ENCODE measurements at places on chromosomes 3 and 15.

DNA sequence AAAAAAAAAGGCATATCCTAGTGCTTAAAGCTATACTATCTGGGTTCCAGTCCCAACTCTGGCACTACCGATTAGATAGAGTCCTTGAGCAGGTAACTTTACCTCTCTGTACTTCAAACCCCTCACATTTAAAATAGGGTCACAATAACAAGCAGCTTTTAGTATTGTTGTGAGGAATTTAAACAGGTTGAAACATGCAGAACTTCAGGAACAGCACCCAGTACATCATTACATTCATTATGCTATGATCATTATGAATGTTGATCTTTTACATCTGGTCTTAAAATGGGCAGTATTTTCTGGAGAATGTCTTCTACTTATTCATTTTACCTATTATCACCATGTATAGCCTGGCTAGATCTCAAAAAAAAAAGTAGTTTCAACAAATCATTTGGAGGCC, 176.1 kb upstream of the CCDC54 start:
- DNase-seq, result no peak

- DNase-seq, result no peak
Measured at GRCh38 chr3:126618021-126618420, 36.9 kb downstream of the TXNRD3 start.

DNA sequence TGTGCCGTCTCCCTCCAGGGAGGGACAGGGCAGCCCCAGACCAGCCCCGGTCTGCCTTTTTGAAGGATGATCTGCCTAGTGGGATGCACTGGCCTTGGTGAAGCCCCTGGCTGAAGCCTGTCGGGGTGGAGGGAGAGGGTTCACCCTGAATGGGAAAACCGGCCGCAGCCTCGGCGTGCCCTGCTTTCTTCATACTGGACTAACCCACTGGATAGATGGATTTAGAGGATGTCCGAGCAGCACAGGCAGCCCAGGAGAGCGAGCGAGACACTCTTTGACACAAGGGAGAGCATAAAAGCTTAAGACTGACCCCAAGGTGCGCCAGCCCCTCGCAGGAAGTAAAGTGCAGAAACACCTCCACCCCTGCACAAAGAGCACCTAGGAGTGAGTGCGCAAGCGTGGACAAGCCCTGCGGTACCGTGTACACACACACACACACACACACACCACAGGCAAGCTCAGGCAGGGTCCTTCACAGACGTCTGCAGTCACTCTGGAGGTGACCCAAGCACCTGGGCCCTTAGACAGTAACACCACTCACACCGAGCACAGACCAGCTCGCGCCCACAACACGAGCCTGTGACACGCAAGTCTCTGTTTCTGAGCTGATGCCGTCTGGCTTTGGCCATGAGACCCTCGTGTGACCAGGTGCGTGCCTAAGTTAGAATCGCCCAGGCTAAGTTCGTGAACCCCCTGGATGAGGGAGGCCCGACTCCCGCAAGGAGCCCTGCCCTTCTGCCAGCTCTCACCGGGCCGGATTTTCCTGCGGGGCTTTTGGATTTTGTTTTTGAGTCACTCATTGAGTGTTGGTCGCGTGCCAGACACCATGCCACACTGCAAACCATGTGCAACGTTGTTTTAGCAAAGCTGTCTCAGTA, 11.3 kb downstream of the SEMA4B start:
- no peak for DNase-seq

DNA sequence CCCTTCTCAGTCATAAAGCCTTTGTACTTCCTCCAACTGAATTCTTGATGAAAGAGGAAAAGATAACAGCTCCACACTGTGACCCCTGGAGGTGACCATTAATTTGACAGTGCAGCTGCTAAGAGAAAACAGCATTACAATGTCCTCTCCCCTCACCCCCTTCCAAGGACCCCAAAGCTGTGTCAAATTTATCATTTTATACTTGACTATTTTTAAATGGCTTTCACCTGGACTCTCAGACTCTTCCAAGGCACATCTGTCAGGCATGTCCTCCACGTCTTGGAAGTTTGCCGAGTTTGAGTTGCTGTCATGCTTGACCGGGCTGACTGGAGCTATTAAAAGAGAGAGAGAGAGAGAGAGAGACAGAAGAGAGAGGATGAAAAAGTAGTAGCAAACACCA, 236.5 kb downstream of the WDR72 start:
- DNase-seq, result peak; percentile 24

DNA sequence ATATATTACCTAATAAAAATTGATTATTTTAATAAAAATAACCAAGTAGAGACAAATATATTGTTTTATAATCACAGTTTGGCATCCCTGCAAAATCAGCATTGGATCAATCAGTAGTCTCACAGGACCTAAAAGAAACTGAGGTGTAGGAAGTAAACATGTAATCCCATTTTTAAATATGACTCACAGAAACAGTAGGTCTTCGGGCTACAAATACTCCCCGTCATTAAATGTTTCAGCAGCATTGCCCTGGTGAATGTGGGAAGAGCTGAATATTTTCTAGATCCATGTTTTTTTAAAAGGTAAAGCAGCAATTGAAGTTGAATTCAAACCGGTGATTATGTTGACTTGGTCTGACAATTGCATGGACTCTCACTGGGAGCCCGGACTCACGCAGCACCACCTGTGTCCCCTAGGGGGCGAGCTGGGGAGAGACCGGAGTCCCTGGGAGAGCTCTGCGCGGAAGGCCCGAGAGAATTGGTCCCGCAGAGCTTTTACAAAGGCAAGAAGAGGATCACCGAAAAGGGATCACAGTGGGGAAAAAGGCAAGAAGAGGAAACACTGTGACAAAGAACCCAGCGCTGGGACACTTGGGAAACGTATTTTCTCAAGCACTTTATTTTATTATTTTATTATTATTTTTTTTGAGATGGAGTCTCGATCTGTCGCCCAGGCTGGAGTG, 17.2 kb upstream of the USP3 start:
- peak; percentile 78 for DNase-seq

DNA sequence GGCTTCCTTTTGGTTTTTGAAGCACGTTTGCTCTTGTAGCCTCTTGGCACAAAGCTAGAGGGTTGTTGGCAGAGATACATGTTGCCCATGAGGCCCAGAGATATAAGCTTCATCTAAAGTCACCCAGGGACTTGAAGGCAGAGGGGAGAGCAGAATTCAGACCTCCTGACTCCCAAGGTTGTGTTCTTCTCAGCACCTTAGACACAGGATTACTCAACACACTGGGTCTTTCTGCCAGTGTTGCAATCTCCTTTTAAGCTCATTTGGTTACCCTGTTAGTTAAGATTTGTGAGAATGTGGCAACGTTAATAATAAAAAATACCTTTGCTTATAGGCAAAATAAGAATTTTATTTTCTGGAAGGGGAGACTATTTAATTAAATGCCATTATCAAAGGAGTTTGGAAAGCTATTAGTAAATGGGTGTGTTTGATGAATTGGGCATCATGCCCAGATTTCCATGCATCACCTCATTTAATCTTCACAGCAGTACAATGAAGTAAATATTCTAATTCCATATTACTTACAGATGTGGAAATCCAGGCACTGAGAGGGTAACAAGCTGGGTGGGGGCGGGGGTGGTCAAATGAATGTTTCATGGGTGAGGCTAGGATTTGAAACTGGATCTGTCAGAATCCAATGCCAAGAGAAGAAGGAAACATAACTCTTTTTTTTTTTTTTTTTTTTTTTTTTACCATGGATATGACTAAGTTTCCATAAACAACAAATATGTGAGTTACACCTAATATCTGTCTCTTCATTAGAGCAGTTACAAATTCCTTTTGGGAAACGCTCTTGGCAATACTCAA, 183.3 kb downstream of the NR1D2 start:
- peak; percentile 33 for DNase-seq

GRCh38 chr15:82798104-82798503, 7.8 kb downstream of the FSD2 start:
- no peak for DNase-seq

GRCh38 chr3:113002037-113002436, 11.3 kb downstream of the GTPBP8 start:
- no peak for DNase-seq

DNA sequence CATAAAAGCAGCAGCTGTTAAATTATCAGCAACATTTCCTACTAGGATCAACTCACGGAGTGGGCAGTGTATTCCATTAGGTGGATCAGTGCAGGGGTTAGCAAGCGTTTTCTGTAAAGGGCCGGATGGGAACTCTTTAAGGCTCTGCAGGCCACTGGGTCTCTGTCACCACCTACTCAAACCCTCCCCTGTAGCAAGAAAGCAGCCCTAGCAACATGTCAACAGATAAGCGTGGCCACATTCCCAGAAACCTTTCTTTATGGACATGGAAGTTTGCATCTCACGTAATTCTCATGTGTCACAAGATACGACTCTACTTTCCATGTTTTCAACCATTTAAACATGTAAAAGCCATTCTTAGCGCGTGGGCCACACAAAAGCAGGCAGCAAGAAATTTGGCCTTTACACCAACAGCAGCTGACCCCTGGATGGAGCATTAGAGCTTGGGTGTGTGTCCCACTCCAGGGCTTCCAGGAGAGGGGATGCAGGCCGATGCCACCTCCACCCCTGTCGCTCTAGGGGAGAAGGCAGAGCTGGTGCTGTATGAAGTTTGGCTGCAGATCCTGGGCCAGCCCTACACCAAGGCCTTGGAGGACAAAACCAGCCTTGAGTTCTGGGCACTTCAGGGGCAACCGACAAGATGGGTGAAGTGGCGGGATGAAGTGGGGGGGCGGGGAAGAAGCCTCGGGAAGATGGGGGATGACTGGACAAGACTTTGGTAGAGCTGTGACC, 48.2 kb upstream of the CSPG4 start:
- DNase-seq, result no peak

- DNase-seq, result no peak
Measured at GRCh38 chr3:9782770-9783169, 9.5 kb downstream of the TADA3 start.

DNA sequence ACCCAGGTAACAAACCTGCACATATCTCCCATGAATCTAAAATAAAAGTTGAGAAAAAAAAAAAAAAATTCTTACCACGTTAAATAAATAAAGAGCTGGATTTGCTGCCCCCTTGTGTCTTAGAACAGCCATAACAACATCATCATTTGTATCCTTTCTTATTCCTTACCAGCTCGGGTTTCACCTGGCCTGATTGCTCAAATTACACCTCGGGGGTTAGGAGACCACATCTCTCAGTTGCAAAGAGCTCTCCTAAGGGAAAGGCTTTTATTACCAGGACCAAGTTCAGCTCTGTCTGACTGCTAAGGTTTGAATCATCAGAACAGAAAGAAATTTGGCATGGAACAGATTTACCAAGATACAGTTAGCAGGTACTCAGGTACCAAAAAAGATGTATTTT, 25.8 kb upstream of the RPL39L start:
- no peak for DNase-seq

GRCh38 chr3:146972726-146973125, 367.6 kb upstream of the PLSCR5 start:
- DNase-seq, result no peak

- DNase-seq, result no peak
Measured at GRCh38 chr3:43885908-43886618, 195.3 kb downstream of the ABHD5 start.

DNA sequence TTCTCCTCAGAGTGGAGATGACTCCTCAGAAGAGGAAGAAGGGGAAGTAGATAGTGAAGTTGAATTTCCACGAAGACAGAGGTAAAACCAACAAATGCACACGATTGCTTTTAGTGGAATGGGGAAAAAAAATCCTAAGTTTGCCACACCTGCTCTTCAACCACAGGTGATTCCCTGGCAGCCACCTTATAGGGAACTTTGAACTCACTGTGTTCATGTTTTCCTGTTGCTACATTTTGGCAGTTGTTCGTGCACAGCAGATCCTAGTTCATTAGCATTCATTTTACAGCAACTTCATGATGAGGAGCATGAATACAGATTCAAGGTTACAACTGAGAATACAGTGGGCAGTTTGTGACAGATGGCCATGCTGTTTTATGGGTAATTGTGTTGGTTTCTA, 21.5 kb downstream of the TMEM41A start:
- no peak for DNase-seq

GRCh38 chr3:114464548-114464947, 170.7 kb downstream of the TIGIT start:
- no peak for DNase-seq

- DNase-seq, result peak; percentile 26
Measured at GRCh38 chr3:157786211-157786610, 283.0 kb upstream of the VEPH1 start.

GRCh38 chr15:53658255-53658654, 101.2 kb downstream of the WDR72 start:
- no peak for DNase-seq

GRCh38 chr15:66942649-66943390, 122.6 kb upstream of the SMAD3 start:
- no peak for DNase-seq

- no peak for DNase-seq
Measured at GRCh38 chr3:71511446-71511845, 72.1 kb downstream of the FOXP1 start.

- no peak for DNase-seq
Measured at GRCh38 chr3:153973722-153974265, 147.4 kb upstream of the ARHGEF26 start.

DNA sequence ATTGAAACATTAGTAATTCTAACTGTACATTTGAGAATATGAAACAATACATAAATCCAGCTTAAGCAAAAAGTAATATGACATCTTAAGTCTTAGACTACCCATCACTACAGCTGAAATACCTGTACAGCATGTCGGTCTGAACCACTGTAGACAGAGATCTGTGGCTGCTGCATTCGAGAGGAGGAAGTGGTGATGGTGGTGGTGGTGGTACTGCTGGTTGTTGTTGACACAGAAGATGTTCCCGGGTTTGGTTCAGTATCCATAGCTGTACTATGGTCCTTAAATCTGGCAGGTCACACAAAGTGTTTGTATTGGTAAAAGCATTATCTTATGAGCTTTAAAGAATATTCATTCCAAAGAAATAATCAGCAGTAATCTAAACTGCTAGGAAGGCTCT, 2.9 kb downstream of the PHC3 start:
- no peak for DNase-seq

GRCh38 chr3:41356775-41357174, 157.5 kb downstream of the CTNNB1 start:
- DNase-seq, result no peak

DNA sequence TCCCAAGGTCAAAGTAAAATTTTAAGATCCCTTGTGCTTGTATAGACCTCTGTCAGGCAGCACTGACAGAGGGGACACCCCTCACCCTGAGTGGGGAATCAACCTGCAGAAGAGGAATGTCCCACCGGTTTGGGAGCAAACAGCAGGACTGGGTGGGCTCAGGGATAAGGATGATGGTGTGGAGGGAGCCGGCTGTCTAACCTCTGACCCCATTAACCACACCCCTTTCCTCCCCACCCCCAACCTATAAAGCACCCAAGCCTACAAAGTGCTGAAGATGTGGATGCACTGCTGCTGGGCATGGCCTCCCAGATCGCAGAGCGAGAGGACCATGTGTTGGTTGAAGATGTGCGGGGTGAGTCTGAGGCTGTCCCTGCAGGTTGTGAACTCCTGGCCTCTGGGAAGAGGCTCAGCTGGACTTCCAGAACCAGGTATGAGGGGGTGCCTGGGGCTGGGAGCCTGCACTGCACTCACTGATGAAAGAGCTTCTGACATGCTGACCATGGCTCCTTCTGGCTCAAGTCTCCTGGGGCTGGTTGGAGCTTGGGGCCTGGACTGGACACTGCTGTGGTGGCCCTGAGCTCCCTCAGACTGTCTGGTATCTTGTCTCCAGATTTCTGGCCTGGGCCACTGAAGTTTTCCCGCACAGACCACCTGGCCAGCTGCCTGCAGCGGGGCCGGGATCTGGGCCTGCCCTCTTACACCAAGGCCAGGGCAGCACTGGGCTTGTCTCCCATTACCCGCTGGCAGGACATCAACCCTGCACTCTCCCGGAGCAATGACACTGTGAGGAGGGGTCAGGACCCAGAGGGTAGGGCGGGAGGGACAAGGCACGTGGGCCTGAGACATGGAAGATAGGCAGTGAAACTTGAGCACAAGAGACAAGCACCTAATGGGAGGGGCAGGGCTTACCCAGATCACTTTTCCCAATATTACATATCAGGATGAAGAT, 9.3 kb downstream of the DUOX1 start:
- DNase-seq, result no peak
